Stimulated activated CD8-positive, alpha-beta memory T cell treated with anti-CD3 and anti-CD28 coated beads, Interleukin-4, amount 100 ng/mL, for 1 hour (primary cell): ENCODE measurements at places on chromosomes 3 and 15.

DNA sequence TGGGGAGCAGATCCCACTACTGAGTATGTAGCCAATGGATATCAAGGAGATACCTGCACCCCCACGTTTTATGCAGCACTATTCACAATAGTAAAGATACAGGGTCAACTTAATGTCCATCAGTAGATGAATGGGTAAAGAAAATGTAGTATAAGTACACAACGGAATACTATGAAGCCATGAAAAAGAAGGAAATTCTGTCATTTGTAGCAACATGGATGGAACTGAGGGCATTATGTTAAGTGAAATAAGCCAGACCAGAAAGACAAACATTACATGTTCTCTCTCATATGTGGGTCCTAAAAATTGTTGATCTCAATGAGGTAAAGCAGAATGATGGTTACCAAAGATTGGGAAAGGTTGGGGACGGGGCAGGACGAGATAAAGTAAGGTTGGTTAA lies 14.6 kb downstream of the PP2D1 start:
- DNase-seq = no peak

DNA sequence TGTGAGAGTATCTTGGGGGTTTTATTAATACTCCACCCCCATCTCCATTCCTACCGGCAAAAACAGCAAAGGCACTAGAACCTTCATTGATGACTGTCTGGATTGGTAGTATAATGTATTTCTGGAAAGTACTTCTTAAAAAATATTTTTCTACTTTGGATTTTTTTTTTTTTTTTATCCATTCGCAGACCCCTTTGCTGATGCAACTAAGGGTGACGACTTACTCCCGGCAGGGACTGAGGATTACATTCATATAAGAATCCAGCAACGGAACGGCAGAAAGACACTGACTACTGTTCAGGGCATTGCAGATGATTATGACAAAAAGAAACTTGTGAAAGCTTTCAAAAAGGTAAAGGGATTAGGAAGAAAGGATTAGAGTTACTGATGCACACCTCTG lies 1.2 kb downstream of the EIF1B start:
- no peak for DNase-seq

DNA sequence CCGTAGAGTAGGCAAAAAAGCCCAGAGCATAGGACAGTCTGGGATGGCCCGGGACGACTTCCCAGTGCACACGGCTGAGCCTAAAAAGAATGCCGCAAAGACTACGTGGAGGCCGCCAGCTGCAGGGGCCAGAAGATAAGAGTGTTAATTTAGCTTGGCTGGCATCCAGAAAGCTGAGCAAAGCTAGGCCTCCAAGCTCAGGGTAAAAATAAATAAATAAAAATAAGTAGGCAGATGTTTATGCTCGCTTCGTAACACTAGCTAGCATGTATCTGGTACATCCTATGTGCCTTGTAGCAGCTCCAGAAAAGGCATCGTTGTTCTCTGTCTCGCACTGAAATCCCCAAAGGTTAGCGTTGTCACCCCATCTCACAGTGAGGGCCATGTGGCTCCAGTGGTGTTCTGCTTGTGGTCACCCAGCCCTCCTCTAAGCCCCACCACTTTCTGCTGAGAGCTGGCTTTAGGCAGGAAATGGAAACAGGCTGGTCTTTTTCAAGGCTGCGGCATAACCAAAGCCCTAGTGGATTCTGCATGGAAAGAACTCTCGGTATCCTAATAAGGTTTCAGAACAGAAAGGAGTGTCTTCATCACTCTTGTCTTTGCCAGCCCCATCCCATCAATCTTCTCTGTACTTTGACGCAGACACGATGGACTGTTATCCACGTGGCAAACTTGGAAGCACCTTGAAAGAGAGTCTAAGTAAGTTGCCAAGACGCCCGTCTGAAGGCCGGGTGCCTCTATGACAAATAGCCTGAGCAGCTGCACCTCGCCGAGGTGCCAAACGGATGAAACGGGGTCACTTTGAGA lies 58.1 kb upstream of the MEF2A start:
- DNase-seq = no peak

DNA sequence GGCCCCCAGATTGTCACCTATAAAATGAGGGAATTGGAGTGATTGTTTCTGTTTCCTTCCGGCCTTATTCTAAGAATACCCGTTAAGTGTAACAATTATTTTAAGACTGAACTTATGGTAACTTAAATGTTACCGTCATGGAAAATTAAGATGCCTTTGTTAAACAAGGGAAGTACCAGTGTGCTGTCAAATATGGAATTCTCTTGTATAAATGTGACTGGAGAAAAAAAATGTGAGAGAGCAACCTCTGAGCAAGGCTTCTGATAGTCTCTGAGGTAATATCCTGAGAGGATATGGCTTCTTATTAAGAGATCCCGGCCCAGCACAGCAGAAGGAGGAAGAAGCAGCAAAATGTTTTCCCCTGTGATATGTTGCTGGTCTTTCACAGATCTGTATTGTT lies 480.7 kb upstream of the ADAMTS9 start:
- no peak for DNase-seq

- no peak for DNase-seq
Observed at GRCh38 chr3:177529716-177530335, 332.5 kb upstream of the TBL1XR1 start.
